Karpas-422 (cell line): ENCODE measurements at places on chromosomes 2 and 18.

GRCh38 chr2:17649026-17649425, 104.6 kb downstream of the SMC6 start:
- DNase-seq: no peak

DNA sequence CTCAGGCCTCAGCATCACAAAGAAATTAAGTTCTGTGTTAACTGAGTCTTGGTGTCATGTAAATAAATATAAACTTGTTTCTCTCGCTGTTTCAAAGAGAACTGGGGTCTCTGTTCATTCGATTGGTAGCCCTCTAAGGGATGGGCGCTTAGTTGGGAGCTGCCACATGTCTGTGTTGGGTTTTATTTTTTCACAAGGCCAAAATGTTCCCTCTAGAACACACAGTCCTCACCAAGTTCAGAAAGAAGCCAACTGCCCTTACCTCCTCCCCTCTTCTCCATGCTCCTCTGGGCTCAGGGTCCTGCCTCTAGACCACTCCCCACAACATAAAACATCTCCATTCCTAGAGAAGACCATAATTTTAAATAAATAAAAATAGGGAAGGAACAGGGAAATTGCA, 490.9 kb downstream of the TNS1 start:
- no peak for DNase-seq

GRCh38 chr2:186887107-186888090, 38.4 kb upstream of the ZSWIM2 start:
- DNase-seq: no peak

DNA sequence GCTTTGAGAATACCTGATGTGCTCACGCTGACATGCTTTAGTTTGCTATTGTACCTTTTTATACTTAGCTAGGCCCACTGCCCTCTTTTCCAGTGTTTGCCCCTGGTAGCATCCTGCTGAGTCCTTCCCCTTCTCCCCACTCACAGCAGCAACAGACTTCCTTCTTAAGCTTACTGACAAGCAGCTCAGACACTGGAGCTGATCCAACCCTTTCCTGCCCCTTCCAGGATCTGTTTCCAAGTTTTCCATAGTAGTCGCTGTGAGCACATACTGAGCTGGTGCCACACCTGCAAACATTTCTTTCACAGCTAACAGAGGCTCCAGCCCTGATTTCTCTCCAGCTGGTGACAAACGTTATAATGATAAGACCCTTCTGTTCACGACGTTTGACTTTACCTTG, 991.4 kb upstream of the CELF4 start:
- DNase-seq: no peak

DNA sequence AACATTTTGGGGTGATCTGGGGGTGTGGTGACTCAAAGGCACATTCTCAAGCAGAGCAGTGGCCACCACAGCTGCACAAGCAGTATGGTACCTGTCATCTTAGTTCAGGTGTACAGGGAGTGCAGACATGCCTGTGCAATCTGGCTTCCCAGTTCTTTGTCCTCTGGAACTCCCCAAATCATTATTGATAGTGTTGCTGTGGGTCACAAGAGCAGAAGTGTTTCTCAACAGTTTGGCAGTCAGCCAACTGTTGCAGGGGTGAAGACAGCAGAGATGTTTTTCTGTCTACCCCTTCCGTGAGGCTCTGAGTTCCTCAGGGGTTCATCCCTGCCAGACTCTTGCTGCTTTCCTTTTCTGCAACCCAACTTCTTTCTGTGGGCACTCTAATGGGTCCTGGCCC, 206.5 kb upstream of the ZSWIM2 start:
- no peak for DNase-seq

- no peak for DNase-seq
Observed at GRCh38 chr2:88252646-88253045, 82.5 kb downstream of the THNSL2 start.

GRCh38 chr2:182980115-182980514, 58.1 kb downstream of the NCKAP1 start:
- DNase-seq: peak; percentile 87

DNA sequence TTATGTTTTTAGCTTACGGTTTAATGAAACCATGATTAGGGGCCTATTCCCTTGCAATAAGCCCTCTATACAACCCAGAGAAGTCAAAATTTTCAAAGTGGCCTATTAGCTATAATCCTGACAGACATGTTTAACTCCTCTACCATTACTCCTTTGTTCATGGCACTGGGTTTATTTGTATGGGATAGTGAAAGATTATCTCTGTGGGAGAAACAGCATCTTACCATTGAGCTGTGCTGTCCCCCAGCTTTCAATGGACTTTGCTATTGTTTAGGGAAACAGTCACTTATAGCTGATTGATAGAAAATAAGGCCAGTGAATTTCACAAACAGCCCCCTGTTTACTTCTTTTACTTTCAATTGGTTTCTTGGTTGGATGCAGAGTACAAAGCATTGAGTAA, 675.2 kb upstream of the GCFC2 start:
- no peak for DNase-seq

DNA sequence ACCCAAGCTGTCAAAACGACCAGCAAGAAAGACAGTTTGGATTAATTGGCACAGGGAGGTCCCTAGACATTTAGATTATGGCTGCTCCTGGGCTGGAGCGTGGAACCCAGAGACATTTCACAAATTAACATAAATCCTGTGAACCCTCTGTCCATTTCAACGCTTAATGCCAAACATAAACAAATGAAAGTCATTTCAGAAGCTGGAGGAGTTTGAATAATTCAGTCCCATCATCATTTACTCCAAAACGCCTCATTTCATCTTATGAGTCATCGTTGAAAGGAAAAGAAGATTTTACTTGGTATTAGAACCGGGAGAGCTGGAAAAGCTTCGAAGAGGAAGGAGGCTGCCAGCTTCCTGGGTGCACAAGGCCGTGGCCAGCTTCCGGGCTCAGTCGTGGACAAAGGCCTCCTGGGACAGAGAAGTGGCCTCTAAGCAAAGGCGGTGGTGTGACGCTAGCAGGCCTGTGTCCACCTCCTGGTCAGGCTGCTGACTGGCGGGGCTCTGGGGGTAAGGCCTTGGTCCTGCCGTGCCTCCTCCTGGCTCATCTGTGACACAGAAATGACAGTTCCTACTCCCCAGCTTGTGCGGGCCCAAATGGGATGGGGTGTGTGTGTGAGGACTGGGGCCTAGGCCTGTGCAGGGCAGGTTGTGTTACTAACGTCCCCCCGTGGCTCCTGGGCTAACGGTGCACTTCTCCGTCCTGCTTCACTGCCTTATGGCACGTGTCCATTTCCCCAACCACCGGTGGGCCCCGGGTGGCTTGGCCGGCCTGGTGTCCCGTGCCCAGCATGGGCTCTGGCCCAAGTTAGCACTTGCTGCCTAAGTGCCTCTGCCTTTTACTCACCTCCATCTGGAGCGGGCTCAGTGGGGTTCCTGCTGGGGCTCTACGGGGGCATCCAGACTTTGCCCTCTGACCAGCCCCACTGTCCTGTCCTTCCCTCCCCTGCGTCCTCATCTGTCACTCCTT, 71.6 kb downstream of the RRM2 start:
- DNase-seq: no peak
